ENCODE measurements at places on chromosomes 5 and 9.

DNA sequence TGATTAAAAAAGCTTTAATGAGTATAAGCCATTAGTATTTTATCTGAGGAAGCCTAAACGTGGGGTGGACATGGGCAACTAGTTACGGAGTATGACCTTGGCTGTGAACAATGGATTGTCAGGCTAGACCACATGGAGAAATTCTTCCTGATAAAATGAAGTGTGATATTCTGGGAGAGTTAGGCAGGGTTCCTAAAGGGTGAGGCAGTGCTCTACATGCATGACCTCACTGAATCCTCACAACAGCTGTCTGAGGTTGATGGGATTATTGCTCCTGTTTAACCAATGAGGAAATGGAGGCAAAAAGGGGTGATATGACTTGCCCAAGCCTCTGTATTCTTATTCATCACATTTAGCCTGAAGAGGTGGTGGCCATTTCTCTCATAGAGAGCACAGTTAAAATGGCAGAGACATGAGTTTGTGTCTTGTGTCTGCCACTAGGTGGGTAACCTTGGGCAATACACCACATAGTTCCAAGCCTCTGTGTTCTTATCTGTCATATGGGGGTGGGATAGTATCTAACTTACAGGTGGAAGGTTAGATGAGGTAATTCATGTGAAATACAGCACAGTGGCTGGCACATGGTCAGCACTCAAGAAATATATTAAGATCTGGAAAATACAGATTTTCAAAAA, 96.1 kb upstream of the NR3C1 start:
- H3K4me3 ChIP-seq, result no peak overlapping the region
- no peaks in the 10 kb centered on the region for H3K36me3 ChIP-seq
- H3K4me1 ChIP-seq, result no peaks in the 10 kb centered on the region
- no peak overlapping the region for H3K27ac ChIP-seq
- no peak for DNase-seq

- no peak overlapping the region for H3K27ac ChIP-seq
- no peaks in the 10 kb centered on the region for H3K27me3 ChIP-seq
- H3K4me3 ChIP-seq, result no peak overlapping the region
- no peaks in the 10 kb centered on the region for H3K4me1 ChIP-seq
Observed at GRCh38 chr5:73104326-73104725, 16.0 kb upstream of the TMEM171 start.

DNA sequence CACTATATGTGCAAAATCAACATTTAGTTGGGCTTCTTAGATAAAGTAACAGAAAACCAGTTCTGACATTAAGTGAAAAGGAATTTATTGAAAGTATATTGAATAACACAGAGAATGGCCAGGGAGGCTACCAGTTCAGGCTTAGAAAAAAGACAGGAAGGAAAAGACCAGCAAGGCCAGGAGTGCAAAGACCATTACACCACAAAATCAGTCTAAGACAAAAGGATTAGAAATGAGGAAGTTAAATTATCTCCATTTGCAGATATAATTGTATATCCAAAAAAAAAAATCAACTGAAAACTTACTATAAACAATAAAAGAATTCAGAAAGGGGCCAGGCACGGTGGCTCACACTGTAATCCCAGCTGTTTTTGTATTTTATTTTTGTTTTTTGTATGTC, 4.8 kb upstream of the TEX10 start:
- no peaks in the 10 kb centered on the region for H3K36me3 ChIP-seq
- H3K4me1 ChIP-seq, result no peaks in the 10 kb centered on the region
- no peak overlapping the region for H3K27ac ChIP-seq
- no peak for DNase-seq

- no peaks in the 10 kb centered on the region for H3K27me3 ChIP-seq
- no peak overlapping the region for H3K27ac ChIP-seq
- no peaks in the 10 kb centered on the region for H3K36me3 ChIP-seq
- no peaks in the 10 kb centered on the region for H3K4me1 ChIP-seq
Observed at GRCh38 chr5:53405396-53405795, 75.0 kb upstream of the FST start.

DNA sequence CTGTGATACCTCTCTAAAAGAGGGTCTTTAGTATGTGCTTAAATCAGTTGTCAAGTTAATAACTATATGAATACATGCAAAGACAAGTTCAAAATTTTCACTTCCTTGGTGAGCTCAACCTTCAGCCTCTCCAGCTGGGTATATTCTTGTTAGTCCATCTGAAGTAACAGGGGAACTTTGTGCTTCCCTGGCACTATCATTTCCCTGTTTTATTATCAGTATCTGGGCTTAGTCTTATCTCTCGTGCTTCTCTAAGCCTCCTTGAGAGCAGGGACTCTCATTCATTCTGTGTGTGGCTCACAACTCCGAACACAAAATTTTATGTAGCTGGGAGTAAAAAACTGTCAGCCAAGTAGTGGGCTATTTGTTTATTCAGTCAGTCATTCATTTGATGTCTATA, 175.9 kb upstream of the MAP3K1 start:
- DNase-seq, result no peak
- no peaks in the 10 kb centered on the region for H3K27me3 ChIP-seq
- H3K4me3 ChIP-seq, result no peak overlapping the region
- H3K4me1 ChIP-seq, result peaks cover 18% of the 10 kb centered on the region
- H3K36me3 ChIP-seq, result no peaks in the 10 kb centered on the region

DNA sequence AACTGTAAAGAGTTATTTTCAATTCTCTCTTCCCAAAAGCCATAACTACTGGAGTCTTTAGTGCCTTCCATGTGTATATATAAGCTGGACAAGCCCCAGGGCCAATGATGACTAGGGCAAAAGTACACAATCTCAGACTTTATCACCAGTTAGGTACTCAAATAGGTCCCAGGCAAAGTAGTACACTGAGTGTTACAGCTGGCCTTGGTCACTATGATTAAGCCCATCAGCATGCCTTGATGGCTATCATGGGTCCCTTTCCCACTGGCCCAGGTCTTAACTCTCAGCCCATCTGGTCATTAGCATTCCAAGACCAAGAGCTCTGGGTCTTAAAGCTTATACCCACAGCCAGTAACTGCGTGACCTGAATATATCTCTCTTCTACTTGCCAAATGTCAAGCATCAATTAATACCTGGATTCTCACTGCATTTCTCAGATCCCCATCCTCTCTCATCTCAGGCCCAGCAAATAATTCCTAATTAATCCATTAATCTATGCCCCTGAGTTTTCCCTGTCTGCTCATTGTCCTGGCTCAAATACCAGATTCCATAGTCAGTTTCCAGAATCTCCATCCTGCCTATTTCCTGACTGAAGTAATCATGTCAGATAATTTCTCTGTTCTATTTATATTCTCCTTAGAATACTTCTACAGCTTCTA, 62.3 kb downstream of the NR6A1 start:
- H3K4me3 ChIP-seq, result no peak overlapping the region
- H3K27me3 ChIP-seq, result no peaks in the 10 kb centered on the region
- no peak overlapping the region for H3K27ac ChIP-seq
- no peaks in the 10 kb centered on the region for H3K36me3 ChIP-seq
- no peak for DNase-seq
- H3K4me1 ChIP-seq, result no peaks in the 10 kb centered on the region

DNA sequence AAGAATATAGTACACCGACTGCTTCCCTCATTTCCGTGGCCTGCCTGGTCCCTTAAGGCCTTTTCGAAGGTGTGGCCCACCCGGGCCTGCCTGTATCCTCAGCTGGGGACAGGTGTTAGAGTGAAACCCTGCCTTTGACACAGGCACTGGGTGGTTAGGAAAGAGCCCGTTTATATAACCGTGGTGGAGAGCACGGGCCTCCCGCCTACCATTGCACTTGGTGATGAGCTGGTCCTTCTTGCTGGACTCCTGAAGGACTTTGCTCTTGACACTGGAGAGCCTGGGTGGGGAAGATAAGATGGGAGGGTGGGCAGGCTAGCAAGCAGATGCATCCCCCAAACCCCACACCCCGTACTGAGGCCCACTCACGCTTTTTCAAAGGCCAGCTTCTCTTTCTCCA, 2.3 kb downstream of the SPATA24 start:
- no peak for DNase-seq
- no peaks in the 10 kb centered on the region for H3K36me3 ChIP-seq
- H3K4me3 ChIP-seq, result no peak overlapping the region

DNA sequence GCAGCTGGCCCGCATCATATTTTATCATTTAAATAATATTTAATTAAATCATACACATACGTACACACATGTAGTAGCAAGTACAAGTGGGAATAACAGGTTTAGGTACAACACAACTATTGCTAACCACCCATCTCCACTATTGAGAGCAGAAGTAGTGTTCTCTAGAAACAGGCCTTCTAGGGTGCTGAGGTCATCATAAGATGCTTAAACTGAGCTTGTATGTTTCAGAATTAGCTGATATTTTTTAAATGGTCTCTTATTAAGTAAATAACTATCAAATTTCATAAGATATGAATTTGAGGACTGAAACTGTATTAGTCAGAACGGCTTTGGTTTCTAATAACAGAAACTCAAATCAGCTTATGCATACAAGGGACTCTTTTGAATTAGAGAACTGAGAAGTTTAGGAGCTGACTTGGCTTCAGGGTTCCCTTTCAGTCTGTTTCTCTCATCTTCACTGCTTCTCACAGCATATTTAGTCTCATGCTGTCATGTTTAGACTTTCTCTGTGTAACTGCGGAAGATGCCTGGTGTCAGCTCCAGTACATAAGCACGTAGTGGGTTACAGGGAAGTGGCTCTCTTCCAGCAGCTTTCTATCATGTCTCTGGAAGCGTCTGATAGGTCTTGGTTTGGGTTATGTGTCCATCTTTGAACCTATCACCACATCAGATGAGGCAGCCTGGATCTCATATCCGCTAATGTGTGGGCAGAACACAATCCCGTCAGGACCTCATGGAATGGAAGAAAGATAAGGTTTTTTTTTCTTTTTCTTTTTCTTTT, 25.0 kb upstream of the OCLN start:
- H3K27me3 ChIP-seq, result no peaks in the 10 kb centered on the region
- no peak for DNase-seq
- H3K4me1 ChIP-seq, result no peaks in the 10 kb centered on the region
- H3K36me3 ChIP-seq, result no peaks in the 10 kb centered on the region

DNA sequence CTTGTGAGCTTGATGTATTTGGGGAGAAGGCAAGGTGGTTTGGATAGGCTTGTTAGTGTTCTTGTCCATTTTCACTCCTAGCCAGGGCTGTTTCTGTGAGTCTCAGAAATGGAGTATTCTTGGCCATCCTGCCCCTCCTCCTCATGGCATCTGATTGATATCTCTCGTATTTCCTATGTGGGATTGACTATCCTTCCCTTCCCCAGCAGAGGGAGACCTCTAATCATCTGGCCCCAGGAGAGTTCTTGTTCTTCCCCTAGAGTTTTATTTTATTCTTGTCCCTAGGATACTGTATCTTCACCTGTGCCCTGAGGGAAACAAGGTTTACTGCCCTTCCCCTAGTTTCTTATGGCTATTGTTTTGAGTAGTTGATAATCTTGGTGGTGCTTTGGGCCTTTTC, 114.4 kb downstream of the VPS13A start:
- H3K27ac ChIP-seq, result no peak overlapping the region
- no peak overlapping the region for H3K4me3 ChIP-seq
- DNase-seq, result no peak
- no peaks in the 10 kb centered on the region for H3K4me1 ChIP-seq
- no peaks in the 10 kb centered on the region for H3K27me3 ChIP-seq

- peak; percentile 32 for DNase-seq
- H3K36me3 ChIP-seq, result no peaks in the 10 kb centered on the region
- H3K4me3 ChIP-seq, result no peak overlapping the region
- H3K4me1 ChIP-seq, result no peaks in the 10 kb centered on the region
- peaks cover 21% of the 10 kb centered on the region for H3K27me3 ChIP-seq
Observed at GRCh38 chr9:133701321-133701980, 36.7 kb downstream of the SARDH start.

DNA sequence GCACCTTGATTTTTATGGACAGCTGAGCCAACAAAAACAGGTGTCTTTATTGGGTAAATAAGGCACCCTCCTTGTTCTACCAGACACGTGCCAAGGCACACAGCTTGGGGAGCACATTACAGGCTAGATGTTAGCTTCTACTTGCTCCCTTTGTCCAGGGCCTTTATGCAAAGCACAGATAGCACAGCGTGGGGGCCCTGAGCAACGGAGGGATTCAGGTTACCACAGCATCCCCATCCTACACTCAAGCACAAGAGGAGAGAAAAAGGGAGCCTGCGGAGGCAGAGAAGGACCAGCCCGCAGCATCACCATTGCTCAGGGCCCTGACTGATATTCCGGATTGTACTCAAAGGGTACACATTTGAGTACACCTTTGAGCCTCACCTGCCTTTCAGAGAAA, 181.7 kb upstream of the KIF2A start:
- H3K27me3 ChIP-seq, result no peaks in the 10 kb centered on the region
- no peaks in the 10 kb centered on the region for H3K4me1 ChIP-seq
- H3K36me3 ChIP-seq, result no peaks in the 10 kb centered on the region
- DNase-seq, result no peak
- H3K27ac ChIP-seq, result no peak overlapping the region
- H3K4me3 ChIP-seq, result no peak overlapping the region

DNA sequence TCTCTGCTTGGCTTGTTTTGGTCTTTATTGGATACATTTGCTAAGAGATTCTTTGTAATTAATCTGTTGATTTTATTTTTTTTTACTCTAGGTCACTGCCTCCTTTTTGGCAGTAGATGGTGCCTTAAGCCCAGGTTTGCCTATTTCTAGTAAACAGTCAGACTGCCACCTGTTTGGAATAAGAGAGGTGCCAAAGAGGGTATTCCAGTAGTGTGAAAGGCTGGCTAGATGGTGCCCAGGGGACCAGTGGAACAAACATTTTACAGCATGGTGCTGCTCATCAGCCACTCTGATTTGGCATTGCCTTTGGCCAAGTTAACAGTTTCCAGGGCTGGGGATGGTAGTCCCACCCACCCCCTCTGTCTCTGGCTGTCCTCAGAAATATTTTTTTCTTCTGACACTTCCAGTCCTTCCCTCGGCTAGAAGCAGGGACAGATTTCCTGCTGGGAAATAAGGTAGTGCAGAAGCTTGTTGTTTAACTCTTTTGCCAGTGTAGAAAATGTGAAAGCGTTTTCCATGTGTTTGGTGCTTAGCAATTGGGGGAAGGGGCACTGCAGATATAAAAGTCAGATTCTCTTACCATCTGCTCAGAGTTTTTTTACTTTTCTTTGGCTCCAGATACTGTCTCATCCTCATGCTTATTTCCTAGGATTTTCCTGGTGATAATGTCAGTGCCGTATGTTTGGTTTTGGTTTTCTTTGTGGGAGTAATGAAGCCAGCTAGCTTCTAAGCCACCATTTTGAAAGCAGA, 36.6 kb upstream of the FBXL7 start:
- no peak overlapping the region for H3K4me3 ChIP-seq
- no peak overlapping the region for H3K27ac ChIP-seq
- H3K27me3 ChIP-seq, result no peaks in the 10 kb centered on the region
- H3K4me1 ChIP-seq, result no peaks in the 10 kb centered on the region

- no peak for DNase-seq
- no peaks in the 10 kb centered on the region for H3K36me3 ChIP-seq
- no peaks in the 10 kb centered on the region for H3K4me1 ChIP-seq
- no peaks in the 10 kb centered on the region for H3K27me3 ChIP-seq
- no peak overlapping the region for H3K27ac ChIP-seq
Observed at GRCh38 chr5:142281966-142282365, 42.9 kb downstream of the SPRY4 start.

GRCh38 chr5:113057557-113057984, 81.0 kb downstream of the DCP2 start:
- H3K4me1 ChIP-seq, result no peaks in the 10 kb centered on the region
- H3K36me3 ChIP-seq, result no peaks in the 10 kb centered on the region
- no peak overlapping the region for H3K4me3 ChIP-seq
- no peak for DNase-seq
- H3K27ac ChIP-seq, result no peak overlapping the region
- H3K27me3 ChIP-seq, result no peaks in the 10 kb centered on the region

GRCh38 chr5:141881886-141882285, 3.7 kb upstream of the PCDH1 start:
- no peak overlapping the region for H3K27ac ChIP-seq
- peaks cover 3% of the 10 kb centered on the region for H3K27me3 ChIP-seq
- DNase-seq, result no peak
- H3K4me3 ChIP-seq, result no peak overlapping the region

- no peak overlapping the region for H3K4me3 ChIP-seq
- no peaks in the 10 kb centered on the region for H3K36me3 ChIP-seq
- no peak overlapping the region for H3K27ac ChIP-seq
Observed at GRCh38 chr5:142856269-142856782, 86.1 kb downstream of the ARHGAP26 start.
